ENCODE measurements at places on chromosomes 3 and 15.

DNA sequence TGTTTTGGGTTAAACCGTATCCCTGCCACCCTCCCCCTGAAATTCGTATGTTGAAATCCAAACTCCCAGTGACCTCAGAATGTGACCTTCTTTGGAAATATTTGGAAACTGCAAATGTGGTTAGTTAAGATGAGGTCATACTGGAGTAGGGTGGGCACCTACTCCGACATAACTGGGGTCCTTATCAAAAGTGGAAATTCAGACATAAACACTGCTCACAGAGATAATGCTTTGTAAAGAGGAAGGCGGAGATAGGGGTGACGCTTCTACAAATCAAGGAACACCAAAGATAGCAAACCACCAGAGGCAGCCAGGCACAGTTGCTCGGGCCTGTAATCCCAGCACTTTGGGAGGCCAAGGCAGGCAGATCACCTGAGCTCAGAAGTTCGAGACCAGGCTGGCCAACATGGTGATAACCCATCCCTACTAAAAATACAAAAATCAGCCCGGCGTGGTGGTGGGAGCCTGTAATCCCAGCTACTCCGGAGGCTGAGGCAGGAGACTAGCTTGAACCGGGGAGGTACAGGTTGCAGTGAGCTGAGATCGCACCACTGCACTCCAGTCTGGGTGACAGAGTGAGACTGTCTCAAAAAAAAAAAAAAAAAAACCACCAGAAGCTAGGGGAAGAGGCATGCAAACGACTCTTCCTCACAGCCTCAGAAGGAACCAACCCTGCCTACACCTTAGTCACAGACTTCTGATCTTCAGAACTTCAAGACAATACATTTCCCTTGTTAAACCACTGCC, 51.1 kb upstream of the CHD2 start:
- no peak for DNase-seq
- H3K27ac ChIP-seq = peak overlapping the region; percentile 3
- H3K4me1 ChIP-seq = peaks cover 31% of the 10 kb centered on the region
- no peak overlapping the region for H3K4me3 ChIP-seq

- H3K36me3 ChIP-seq = no peaks in the 10 kb centered on the region
- no peak for DNase-seq
- peaks cover 47% of the 10 kb centered on the region for H3K4me1 ChIP-seq
Measured at GRCh38 chr15:99475754-99476412, 89.9 kb upstream of the MEF2A start.

DNA sequence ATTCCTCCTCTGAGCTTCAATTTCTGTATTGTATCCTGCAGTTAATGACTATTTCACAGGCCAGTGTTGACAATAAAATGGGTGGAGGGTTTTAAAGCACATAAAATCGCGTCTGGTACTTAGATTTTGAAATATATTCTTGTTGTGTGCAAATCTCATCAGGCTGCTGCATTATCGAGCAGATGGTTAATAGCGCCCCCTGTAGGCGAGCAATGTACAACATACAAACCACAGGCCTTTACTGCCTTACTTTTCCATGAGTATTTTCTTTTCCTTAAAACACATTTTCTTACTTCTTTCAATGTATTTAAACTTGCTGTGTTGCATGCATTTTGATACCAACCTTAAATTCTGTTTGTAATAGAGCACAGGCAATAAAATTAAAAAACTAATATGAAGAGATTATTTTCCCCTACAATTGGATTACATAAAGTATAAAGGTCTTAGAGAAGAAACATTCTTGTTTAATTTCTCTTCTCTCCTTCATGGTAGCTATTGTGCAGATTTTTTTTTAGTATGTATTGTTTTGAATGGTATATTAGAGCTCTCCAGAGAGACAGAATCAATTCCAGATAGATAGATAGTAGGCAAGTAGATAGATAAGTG, 608.4 kb downstream of the CADM2 start:
- no peak overlapping the region for H3K4me3 ChIP-seq
- H3K4me1 ChIP-seq = no peaks in the 10 kb centered on the region
- H3K27me3 ChIP-seq = no peaks in the 10 kb centered on the region
- no peak overlapping the region for H3K27ac ChIP-seq
- DNase-seq = no peak

DNA sequence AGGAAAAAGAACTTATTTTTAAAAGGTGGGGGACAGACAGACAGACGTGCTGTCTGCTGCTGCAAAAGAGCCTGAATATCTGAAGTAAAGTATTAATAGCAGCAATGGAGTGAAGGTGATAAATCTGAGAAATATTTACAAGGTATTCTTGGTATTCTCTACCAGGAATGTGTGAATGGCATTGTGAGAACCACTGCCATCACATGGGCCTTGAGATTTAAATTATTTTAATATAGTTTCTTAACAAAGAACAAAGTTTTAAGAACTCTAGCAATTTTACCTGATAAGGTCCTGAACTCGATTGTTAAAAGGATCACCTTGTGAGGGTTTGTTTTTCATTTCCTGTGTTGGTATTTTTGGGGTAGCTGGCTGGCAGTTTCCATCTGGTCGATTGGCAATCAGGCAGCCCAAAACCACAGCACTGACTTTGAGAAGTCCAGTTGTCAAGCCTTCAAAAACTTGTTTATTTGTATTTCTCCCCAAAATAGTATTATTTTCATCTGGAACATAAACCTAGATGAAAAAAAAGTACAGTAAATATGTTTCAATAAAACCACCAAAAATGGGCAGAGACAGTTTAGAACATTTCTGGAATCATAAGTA, 97.3 kb downstream of the ISL2 start:
- no peaks in the 10 kb centered on the region for H3K4me1 ChIP-seq
- no peaks in the 10 kb centered on the region for H3K27me3 ChIP-seq
- H3K27ac ChIP-seq = no peak overlapping the region
- no peak overlapping the region for H3K4me3 ChIP-seq
- no peaks in the 10 kb centered on the region for H3K36me3 ChIP-seq
- no peak for DNase-seq

DNA sequence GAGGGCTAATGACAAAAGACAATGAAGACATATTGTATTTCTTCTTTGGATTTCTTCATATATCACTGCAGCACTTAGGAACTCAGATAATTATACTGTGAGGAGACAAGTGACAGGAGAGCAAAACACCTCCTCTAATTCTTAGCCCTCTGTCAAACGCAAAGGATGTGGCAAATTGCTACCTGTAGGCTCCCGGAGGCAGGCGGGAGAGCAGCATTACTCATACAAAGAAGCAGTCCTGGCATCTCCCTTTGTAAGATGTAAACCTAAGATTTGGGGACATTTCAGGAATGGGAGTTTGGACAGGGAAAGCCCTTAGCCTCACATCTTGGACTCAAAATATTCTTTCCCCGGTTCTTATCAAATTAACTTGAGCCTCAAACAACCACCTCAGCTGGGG, 460.8 kb downstream of the SOX2 start:
- H3K4me1 ChIP-seq = no peaks in the 10 kb centered on the region
- no peak overlapping the region for H3K27ac ChIP-seq
- no peaks in the 10 kb centered on the region for H3K36me3 ChIP-seq

- no peak overlapping the region for H3K4me3 ChIP-seq
- no peaks in the 10 kb centered on the region for H3K27me3 ChIP-seq
- no peaks in the 10 kb centered on the region for H3K4me1 ChIP-seq
- H3K27ac ChIP-seq = no peak overlapping the region
Measured at GRCh38 chr3:193764959-193765358, 172.0 kb downstream of the OPA1 start.

- H3K27ac ChIP-seq = no peak overlapping the region
- H3K36me3 ChIP-seq = peaks cover 74% of the 10 kb centered on the region
- H3K4me1 ChIP-seq = no peaks in the 10 kb centered on the region
Measured at GRCh38 chr3:126438186-126438585, 37.5 kb downstream of the ZXDC start.

DNA sequence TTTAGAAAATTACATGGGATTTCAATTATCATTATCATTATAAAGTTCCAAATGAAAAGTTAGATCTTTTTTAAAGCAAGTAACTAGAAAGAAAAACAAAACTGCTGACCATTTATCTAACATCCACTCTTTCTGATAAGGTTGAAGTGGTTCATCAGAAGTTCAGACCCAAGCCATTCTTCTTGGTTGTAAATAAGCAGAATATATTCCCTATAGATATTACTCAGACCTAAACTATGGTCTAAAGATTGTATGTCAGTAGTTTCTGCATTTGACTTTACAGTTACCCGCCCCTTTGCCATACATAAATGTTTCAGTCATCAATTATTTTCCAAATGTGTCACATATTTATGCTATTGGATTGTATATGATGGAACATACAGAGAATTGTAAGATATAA, 136.7 kb downstream of the PLOD2 start:
- H3K27me3 ChIP-seq = no peaks in the 10 kb centered on the region
- no peak overlapping the region for H3K27ac ChIP-seq
- H3K36me3 ChIP-seq = no peaks in the 10 kb centered on the region
- no peak overlapping the region for H3K4me3 ChIP-seq

DNA sequence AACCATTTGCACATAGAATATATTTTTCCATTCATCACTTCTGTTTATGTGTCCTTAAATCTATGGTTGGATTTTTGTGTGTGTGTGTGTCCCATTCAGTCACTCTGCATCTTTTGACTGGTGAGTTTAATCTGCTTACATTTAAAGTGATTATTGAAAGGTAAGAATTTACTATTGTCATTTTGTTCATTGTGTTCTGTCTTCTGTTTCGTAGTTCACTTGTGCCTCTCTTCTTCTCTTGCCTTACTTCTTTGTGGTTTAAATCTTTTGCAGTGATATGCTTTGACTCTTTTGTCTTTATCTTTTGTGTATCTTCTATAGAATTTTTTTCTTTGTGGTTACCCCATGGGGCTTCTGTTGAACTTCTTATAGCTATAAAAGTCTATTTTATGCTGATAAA, 166.3 kb upstream of the UBE3A start:
- H3K4me3 ChIP-seq = no peak overlapping the region
- H3K36me3 ChIP-seq = no peaks in the 10 kb centered on the region
- no peaks in the 10 kb centered on the region for H3K27me3 ChIP-seq
- no peak for DNase-seq

DNA sequence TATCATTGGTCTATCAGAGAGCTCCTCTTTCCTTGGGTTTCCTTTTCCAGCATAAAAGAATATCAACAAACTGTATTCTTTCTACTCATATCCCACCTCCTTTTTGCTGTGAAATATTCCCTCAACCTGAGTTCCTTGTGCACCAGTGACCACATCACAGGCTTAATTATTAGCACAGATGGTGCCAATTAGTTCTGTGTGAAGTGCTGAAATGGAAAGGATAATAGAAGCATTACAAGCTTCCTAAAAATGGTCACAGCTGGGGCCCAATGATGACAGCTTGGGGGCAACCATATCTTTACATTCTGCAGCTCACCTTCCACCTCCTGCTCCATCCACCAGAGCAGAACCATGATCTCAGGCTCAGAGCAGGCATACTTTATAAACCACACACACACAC, 84.6 kb downstream of the ANO10 start:
- no peak overlapping the region for H3K4me3 ChIP-seq
- no peaks in the 10 kb centered on the region for H3K4me1 ChIP-seq
- no peak for DNase-seq
- H3K27me3 ChIP-seq = no peaks in the 10 kb centered on the region

DNA sequence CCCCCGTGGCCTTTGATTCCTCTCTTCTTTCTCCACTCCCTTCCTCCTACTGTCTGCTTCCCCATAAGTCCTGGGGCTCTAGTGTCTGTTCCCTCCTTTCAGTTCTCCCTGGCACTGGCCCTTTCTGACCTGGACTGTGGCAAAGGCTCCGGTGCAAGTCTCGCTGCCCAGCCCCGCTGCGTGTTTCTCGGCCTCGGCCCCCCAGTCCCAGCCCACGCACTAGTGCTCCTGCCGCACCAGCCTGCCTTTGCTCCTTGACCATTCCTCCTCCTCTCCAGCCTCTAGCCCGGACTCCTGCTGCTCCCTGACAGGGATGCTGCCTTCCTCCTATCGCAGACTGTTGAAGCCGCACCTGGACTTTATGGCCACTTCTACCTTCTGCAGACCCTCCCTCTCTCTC, 2.1 kb downstream of the TM6SF1 start:
- H3K27ac ChIP-seq = peak overlapping the region; percentile 92
- H3K36me3 ChIP-seq = peaks cover 8% of the 10 kb centered on the region
- H3K4me1 ChIP-seq = peaks cover 51% of the 10 kb centered on the region
- peak overlapping the region; percentile 73 for H3K4me3 ChIP-seq
- peaks cover 8% of the 10 kb centered on the region for H3K27me3 ChIP-seq

- no peak overlapping the region for H3K27ac ChIP-seq
- H3K36me3 ChIP-seq = peaks cover 59% of the 10 kb centered on the region
- no peak overlapping the region for H3K4me3 ChIP-seq
- H3K27me3 ChIP-seq = no peaks in the 10 kb centered on the region
- no peak for DNase-seq
Measured at GRCh38 chr3:11807686-11808085, 39.0 kb downstream of the TAMM41 start.

GRCh38 chr15:24772266-24772665, 96.7 kb downstream of the NPAP1 start:
- DNase-seq = no peak
- H3K36me3 ChIP-seq = no peaks in the 10 kb centered on the region
- no peak overlapping the region for H3K27ac ChIP-seq
- H3K4me3 ChIP-seq = no peak overlapping the region
- H3K4me1 ChIP-seq = no peaks in the 10 kb centered on the region

GRCh38 chr3:194640829-194641228, 7.6 kb upstream of the TMEM44 start:
- peaks cover 15% of the 10 kb centered on the region for H3K4me1 ChIP-seq
- H3K4me3 ChIP-seq = no peak overlapping the region
- H3K27ac ChIP-seq = peak overlapping the region; percentile 70
- DNase-seq = no peak
- H3K27me3 ChIP-seq = no peaks in the 10 kb centered on the region

- H3K27ac ChIP-seq = no peak overlapping the region
- no peaks in the 10 kb centered on the region for H3K27me3 ChIP-seq
- H3K36me3 ChIP-seq = no peaks in the 10 kb centered on the region
- DNase-seq = no peak
Measured at GRCh38 chr15:62147551-62147950, 17.5 kb downstream of the C2CD4B start.

- H3K4me3 ChIP-seq = no peak overlapping the region
- no peak for DNase-seq
- no peaks in the 10 kb centered on the region for H3K27me3 ChIP-seq
- H3K4me1 ChIP-seq = no peaks in the 10 kb centered on the region
- H3K27ac ChIP-seq = no peak overlapping the region
- no peaks in the 10 kb centered on the region for H3K36me3 ChIP-seq
Measured at GRCh38 chr15:72284781-72285180, 12.4 kb upstream of the PARP6 start.

DNA sequence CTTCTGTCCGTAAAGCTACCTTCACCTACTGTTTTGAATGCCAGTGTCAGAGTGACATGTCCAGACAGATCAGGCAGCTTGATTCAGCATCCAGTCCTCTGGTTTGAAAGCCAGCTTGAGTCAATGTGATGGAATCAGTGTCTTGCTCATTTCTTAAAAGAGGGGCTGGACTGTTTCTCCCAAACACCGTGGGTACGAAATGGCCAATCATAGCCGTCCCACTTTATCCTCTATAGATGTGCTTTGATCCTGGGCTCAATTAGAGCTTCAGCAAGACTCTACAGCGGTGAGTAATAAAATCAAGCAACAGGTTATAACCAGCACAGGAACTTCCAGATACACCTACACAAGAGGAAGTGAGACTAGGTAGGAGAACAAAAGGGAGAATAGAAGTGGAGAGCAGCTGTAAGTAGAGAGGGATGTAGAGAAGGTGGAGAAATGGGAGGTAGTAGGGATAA, 17.0 kb upstream of the OR5K1 start:
- no peak overlapping the region for H3K4me3 ChIP-seq
- no peak overlapping the region for H3K27ac ChIP-seq
- H3K4me1 ChIP-seq = no peaks in the 10 kb centered on the region
- no peaks in the 10 kb centered on the region for H3K36me3 ChIP-seq
- no peaks in the 10 kb centered on the region for H3K27me3 ChIP-seq
- no peak for DNase-seq
